ENCODE measurements at places on chromosomes 5 and 9.

DNA sequence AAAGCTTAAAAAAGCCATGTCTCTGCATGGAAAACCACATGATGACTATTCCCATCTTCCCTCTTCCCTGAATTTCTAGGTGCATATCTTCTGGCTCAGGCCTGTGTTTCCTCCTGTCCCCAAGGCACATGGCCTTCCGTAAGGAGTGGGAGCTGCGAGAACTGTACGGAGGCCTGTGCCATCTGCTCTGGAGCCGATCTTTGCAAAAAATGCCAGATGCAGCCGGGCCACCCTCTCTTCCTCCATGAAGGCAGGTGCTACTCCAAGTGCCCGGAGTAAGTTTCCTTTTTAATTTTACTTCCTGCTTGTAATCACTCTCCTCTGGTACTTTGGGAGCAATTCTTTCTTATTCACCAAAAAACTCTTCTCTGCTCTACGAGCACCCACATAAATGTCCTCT, 83.6 kb downstream of the RFK start:
- no peak for DNase-seq

DNA sequence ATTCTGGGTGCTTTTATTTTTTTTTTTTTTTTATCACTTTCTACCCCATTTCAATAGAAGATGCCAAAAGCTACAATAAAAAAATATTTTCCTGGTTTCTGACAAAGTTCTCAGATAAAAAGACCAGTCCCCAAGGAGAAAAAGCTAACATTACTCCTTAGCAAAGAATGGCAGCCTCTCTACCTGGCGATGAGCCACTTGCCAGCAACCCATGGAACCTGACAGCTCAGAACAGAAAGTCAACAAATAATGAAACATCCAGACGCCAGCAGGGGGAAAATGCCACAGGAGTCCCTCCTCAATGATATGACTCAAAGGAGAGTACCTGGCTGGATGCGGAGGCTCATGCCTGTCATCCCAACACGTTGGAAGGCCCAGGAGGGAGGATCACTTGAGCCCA, 123.2 kb downstream of the MYO10 start:
- no peak for DNase-seq

- no peak for DNase-seq
These were observed 71.1 kb upstream of the TBC1D9B start for GRCh38 chr5:179978792-179979191.

GRCh38 chr5:79235634-79236361, at the start of gene JMY:
TSS of gene JMY (plus strand) at chr5:79236131. CDS start at chr5:79236651, 520 bp downstream.
- DNase-seq, result peak; percentile 80

DNA sequence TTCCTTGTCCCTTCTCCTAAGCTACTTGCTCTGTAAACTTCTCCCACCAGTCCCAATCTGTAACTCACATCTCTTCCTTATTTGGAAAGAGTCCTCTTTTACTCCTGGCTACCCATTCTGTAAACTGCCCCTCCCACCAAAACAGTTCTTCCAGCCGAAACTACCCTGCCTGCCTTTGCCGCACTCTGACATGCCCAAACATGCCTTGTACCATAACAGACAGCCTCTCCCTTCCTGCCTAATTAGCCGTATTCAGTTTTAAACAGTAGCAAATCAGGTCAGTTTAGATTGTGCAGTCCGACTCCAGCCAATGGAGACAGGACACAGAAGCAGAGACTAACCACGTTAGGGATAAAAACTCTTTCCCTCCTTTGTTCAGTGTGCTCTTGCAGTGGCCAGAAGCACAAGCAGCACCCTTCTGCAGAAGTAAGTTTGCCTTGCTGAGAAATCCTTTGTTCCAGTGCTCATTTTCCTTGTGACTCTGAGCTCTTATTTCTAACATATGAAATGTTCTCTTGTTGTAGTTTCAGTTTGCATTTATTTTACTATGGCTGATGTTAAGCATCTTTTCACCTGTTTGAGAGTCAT, 5.4 kb upstream of the GLT6D1 start:
- DNase-seq, result no peak

GRCh38 chr9:104853159-104853558, 74.8 kb downstream of the ABCA1 start:
- no peak for DNase-seq

- no peak for DNase-seq
These were observed 192.0 kb downstream of the MTRR start for GRCh38 chr5:8060953-8061429.

DNA sequence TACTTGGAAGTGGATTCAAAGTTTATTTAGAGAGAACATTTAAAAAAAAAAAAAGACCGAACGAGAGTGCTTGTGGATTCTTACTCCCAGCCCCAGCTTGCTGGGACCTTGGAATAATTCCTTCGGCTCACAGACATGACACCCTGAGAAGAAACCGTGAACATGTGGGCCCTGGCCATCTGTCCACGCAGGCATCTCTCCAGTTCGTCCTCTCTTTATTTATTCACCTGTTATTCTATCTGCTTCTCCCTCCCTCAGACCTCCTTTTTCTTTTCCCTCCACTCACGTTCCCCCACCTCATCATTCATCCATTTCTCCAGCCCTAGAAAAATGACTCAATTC, 93.7 kb upstream of the PHYKPL start:
- DNase-seq, result no peak

GRCh38 chr5:106397700-106398099, 1273.0 kb downstream of the EFNA5 start:
- no peak for DNase-seq

DNA sequence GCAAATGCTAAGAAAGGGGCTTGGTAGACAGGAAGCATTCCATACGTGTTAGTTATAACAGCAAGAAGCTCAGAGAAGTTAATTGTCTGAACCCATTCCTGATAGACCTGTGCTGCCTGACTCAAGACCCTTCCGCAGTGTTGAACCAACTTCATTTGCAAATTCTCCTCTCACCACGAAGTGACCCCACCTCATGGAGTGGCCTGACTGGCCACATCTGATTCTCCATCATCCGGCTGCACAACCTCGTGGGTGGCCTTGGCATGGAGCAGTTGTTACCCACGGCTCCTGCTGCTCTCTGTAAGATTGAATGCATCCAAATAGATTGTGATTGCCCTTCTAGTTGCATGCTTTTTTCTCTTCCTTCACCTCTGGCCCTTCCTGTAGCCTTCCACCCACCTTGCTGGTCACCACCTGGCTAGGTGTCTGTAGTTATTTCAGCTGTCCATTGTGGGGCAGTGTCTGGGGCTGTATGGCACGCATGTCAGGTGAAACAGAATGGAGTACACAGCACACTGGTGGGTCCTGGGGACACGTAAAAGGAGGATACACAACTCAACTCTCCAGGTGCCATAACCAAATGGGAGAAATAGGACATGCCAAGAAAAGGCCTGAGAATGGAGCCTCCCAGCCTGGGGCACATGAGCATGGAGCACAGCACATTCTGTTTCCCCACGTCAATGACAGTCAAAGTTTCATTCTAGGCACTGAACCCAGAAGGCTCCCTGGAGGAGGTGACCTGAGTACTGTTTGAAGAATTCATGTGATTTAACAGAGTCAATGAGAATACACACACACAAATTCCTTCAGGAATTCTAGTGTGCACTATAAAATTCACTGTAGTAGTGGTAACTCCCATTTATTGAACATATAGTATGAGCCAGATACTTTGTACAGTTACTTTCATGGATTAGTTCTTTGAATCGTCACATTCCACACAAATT, 70.5 kb upstream of the PTCH1 start:
- no peak for DNase-seq

DNA sequence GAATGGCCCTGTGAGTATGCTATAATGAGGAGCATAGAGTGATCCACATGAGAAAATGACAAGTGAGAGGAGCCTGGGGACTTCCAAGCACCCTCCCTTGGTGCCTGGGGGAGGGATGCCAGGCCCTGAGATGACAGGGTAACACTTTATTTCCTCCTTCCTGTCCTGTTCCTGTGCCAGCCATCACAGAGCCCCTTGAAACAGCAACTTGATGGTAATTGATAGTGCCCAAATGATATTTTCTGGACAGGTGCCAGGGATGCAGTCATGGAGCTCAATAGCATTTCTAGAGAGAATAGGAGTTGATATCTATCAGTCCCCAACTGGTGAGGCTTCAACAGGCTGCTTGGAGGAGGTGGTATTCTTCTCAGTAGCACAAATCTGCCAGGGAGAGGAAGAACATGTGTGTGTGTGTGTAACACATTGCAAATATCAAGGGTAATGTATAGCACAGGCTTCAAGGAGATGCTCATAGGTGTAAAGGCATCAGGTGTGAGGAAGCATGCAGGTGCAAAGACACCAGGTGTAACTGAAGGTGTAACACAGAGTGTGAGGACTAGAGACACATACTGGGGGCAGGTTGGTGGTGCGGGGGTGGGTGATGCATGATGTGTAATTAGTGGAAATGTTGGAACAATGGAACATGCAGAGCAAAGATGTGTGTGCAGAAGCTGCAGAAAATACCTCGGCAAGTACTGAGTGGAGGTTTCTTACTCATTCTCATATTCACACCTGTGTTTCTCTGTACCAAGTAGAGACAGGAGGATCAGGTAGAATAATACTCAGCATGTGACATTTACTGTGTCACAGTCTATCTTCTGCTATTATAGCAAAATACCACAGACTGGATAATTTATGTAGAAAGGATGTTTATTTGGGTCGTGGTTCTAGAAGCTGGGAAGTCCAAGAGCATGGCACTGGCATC, 18.1 kb upstream of the WWC1 start:
- DNase-seq, result no peak

GRCh38 chr5:43041110-43041668, 1.1 kb upstream of the ANXA2R start:
- DNase-seq, result no peak

DNA sequence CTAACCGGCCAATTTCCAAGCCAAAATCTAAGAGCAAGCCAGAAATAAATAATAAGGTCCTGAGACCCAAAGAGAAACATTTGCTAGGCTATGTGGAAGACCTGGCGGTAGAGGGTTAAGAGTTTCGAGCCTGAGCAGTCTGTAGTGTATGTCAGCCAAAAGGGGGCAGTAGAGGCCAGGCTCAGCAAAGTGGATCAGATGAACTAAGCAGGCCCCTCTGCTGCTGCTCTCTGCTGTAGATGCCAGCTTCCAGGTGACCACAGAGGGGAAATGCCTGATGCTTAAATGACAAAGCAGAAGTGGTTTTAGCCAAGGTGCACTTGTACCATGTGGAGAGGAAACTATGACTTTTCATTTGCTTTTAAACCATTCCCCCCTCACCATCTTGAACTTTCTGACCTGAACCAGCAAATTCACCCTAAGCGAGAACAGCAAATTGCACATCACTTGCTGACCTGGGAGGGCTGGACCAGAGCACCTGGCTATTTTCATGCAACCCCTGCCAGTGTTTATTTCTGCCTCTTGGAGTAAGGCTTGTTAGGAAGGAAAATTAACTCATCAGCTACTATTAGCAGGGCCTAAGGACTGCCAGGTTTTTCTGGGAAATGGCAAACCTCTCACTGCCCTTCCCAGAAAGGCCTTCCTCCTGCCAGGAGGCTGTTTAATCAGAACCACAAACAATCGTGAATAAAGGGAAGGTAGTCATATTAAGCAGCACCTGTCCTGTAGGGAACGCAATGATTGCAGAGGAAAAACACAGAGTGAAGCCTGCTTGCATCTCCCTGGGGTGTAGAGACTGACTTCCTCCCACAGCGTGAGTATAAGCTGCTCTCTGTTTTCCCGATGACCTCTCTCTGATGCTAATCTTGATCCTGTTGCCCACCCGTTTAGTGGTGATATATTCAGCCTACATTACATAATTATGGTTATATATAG, 818.2 kb downstream of the TLR4 start:
- DNase-seq, result no peak

- no peak for DNase-seq
These were observed 89.3 kb upstream of the ADAMTS16 start for GRCh38 chr5:5050801-5051200.

DNA sequence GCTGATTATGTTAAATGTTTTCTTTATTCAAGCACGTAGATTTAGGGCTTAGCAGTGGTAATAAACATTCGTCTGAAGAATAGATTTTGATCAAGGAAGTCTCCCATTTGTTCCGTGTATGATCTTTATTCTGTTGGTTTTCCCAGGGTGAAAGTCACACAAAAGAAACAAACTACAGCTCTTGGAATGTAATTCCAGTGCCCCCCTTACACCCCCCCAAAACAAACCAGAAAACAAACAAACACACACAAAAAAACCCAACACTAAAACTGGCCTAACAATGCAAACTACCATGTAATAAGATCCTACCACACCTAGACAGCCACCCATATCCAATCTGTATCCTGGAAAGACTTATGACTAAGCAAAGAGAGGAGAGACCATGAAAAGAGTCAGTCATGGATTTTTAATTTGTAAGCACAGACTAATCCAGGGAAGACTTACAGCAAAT, 196.2 kb upstream of the ELL2 start:
- no peak for DNase-seq

- DNase-seq, result no peak
These were observed 42.0 kb upstream of the TIMD4 start for GRCh38 chr5:157004893-157005551.
